NCI-H2081 (cell line): ENCODE measurements at places on chromosomes 13 and 19.

DNA sequence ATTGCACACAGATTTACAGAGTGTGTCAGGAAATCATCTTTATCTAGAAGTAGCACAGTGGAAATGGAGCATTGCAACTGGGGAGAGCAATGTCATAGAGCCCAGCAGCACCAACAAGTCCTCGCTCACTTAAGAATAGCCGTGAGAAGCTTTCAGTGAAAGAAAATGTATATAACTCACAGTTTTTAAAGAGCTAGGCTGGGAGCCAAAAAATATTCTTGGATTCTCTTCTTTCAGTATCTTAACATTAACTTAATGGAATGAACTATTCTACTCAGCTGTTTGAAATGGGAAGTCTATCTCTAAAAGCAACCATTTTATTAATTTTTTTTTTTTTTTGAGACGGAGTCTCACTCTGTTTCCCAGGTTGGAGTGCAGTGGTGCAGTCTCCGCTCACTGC lies 329.6 kb downstream of the COG6 start:
- no peak for DNase-seq

DNA sequence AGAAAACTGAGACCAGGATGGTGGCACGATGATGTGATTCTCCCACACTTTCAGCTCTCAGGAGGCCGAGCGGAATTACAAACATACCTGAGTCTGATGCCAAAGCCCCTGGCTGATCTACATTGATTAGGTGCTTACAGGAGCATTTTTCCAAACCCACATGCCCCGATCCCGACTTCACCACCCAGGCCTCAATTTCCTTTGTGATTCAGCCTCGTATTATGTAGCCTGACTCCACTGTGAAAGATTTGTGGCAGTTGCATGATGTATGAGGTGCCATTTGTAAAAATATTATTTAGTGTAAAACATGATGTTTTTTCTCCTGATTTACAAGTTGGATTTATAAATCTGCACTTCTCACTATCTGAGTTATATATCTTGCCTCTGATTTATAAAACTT lies 118.0 kb downstream of the TSHZ3 start:
- no peak for DNase-seq

GRCh38 chr19:27779954-27780353 lies 1433.0 kb downstream of the UQCRFS1 start:
- DNase-seq, result no peak

DNA sequence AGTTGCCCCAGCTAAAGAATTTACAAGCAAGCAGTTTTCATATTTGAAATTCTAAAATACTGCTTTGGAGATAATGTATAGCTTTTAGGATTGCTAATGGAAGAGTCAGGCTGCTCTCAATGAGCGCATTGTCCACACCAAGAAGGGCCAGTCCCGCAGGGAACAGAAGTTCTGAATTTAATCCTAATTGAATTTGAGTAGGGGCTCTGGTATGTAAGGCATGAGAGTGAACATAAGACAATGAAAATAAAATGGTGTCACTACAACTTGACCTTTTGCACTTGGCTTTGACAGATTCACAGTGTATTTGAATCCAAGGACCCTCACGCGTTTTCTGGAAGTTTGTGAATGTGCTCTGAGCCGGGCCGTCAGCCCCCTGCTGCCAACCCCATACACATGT lies 32.6 kb downstream of the RAB20 start:
- no peak for DNase-seq

GRCh38 chr19:39193803-39194202 lies 3.0 kb upstream of the NCCRP1 start:
- no peak for DNase-seq

DNA sequence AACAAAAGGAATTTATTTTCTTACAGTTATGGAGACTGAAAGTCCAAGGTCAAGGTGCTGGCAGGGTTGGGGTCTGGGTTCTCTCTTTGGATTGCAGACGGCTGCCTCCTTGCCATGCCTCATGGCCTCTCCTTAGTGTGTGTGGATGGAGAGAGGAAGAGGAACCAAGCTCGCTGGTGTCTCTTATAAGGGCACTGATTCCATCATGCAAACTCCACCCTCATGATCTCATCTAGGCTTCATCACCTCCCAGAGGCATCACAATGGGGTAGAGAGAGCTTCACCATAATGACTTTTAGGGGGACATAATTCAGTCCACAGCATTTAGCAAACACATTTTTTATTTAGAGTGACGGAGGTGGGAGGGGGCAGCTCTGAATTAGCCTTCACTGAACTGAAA lies 104.9 kb upstream of the ABCC4 start:
- DNase-seq, result no peak

GRCh38 chr19:57771417-57771816 lies 1.9 kb downstream of the ZNF586 start:
- DNase-seq, result no peak

- no peak for DNase-seq
Observed at GRCh38 chr13:58963321-58963720, 1200.4 kb downstream of the DIAPH3 start.

DNA sequence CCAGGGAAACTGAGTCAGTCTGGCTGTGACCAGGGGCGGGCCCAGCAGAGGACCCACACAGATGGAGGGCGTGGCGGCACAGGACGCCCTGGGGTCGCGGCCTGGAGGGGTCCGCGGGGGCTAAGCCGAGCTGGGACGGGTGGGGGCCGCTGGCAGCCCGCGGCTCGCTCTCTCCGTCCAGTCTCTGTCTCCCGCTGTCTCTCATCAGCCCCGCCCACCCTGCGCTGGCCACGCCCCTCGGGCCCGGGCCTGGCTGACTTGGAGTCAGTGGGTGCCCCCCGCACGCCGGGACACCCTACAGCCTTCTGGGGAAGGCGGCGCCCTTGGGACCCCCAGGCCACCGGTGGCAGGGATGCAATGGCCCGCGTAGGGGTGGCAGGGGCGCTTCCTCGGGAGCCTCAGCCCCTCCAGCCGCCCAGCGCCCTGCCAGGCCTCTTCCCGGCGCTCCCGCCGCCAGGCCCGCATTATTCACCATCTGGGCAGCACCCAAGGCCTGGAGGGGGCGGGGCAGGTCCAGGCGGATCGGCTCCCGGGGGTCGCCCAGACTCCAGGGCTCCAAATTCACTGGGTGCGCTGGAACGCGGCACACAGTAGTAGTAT lies at the start of gene TBXA2R:
Gene TBXA2R (minus strand): TSS at position 186 of the 600 bp plus-strand sequence. CDS start 6,241 bp downstream, outside the sequence.
- no peak for DNase-seq

- DNase-seq, result no peak
Observed at GRCh38 chr19:55435020-55435419, 8.1 kb downstream of the SHISA7 start.

GRCh38 chr13:90447734-90448101 lies 899.8 kb upstream of the MIR17HG start:
- no peak for DNase-seq

GRCh38 chr19:39558624-39559117 lies 18.7 kb upstream of the EID2 start:
- no peak for DNase-seq
